Astrocyte of the spinal cord (primary cell): ENCODE measurements at places on chromosomes 3 and 15.

- DNase-seq, result no peak
These were observed 62.9 kb downstream of the CMTM8 start for GRCh38 chr3:32301426-32301825.

GRCh38 chr15:68028137-68028887 is 25.8 kb upstream of the PIAS1 start:
- DNase-seq, result no peak

- DNase-seq, result no peak
These were observed 174.0 kb upstream of the WNT5A start for GRCh38 chr3:55661141-55661540.

- peak; percentile 56 for DNase-seq
These were observed 80.8 kb downstream of the GSK3B start for GRCh38 chr3:120013481-120013880.

- no peak for DNase-seq
These were observed 2.8 kb upstream of the CLDND1 start for GRCh38 chr3:98525494-98525893.

GRCh38 chr3:37661615-37662306 is 199.9 kb upstream of the CTDSPL start:
- no peak for DNase-seq

GRCh38 chr3:159685801-159686200 is 302.8 kb upstream of the IL12A start:
- DNase-seq, result no peak

DNA sequence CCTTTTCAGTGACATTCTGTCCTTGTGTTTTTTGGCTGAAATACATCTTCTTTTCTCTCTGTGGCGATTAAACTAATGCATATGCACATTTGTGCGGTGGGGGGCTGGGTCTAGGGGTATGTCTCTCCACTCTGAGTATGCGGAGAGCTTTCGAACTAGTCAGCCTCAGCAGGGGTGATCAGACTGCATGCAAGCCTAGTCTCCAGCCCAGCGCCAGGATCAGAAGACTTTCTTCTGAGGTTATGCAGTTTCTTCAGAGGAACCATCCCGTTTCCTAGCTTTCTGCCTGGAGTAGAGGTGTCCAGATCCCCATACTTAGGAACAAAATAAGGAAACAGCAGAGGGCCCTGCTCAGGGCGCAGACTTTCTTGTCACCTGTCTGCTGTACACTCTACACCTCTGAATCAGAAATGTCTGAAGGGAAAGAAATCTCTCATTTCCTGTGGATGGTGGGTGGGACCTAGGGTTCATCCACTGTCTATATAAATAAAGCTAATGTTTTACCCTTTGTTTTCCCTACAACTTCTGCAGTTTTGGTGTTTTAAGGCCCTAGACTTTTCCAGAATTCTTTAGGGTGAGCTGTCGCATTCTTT is 230.4 kb downstream of the ABHD5 start:
- peak; percentile 30 for DNase-seq

- DNase-seq, result peak; percentile 39
These were observed 203.6 kb downstream of the AKAP13 start for GRCh38 chr15:85583923-85584390.

- DNase-seq, result no peak
These were observed 14.6 kb downstream of the SCG5 start for GRCh38 chr15:32656091-32656490.

DNA sequence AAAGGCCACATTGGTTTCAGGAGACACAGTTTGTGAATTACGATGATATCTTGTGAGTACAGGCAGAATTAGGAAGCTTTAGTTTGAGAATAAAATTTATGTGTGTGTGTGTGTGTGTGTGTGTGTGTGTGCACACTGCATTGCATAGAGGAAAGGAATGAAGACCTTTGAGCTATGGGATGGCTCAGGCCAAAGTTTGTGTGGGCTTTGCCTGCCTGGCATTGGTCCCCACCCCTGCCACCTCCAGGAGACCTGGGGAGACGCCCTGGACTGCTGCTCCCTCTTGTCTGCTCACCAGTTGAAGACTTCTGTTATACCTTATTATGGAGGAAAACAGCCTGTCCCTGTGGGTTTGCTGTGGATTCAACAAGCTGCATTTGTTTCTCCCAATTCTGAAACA is 37.2 kb downstream of the TIGIT start:
- no peak for DNase-seq

GRCh38 chr15:85414495-85414894 is 34.1 kb downstream of the AKAP13 start:
- peak; percentile 54 for DNase-seq

DNA sequence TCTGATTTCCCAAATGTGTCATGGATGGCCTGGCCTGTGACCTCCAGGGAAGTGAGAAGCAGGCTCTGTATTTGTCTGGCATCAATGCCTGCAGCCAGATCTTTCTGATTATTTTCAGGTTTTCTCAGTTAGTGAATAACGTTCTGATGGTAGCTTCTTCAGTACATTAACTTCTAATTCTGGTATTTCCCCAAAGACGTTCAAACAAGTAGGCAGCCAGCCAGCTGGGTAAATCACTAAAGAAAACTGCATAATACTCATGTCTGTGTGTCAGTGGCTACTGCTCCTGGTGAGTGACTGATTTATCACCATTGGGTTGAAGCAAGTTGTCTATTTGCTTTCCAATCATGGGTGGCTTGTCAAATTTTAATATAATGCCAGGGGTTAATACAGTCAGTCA is 162.6 kb upstream of the PFN2 start:
- no peak for DNase-seq

DNA sequence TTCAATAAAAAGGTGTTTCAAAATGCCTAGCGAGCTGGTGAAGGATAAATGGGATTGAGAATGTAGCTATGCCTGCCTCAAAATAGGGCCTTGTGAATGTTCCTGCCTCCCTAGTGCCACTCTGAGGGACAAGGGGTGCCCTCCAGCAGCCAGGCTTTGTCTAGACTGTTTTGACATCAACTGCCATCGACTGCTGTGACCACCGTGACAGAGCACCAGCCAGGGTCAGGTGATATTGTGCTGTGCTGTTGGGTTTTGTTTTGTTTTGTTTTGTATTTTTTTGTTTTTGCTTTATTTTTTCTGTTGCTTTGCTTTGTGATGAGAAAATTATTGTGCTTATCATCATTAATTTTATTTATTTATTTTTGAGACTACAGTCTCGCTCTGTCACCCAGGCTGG is 144.8 kb downstream of the SMAD6 start:
- no peak for DNase-seq

- no peak for DNase-seq
These were observed 213.5 kb upstream of the CDIN1 start for GRCh38 chr15:36365963-36366362.

- DNase-seq, result peak; percentile 72
These were observed 121.0 kb downstream of the GREM1 start for GRCh38 chr15:32838820-32839219.

GRCh38 chr3:126540342-126540849 is 16.4 kb downstream of the CHST13 start:
- DNase-seq, result peak; percentile 86

- DNase-seq, result peak; percentile 31
These were observed 449.4 kb upstream of the PPP2R3A start for GRCh38 chr3:135516143-135516542.

DNA sequence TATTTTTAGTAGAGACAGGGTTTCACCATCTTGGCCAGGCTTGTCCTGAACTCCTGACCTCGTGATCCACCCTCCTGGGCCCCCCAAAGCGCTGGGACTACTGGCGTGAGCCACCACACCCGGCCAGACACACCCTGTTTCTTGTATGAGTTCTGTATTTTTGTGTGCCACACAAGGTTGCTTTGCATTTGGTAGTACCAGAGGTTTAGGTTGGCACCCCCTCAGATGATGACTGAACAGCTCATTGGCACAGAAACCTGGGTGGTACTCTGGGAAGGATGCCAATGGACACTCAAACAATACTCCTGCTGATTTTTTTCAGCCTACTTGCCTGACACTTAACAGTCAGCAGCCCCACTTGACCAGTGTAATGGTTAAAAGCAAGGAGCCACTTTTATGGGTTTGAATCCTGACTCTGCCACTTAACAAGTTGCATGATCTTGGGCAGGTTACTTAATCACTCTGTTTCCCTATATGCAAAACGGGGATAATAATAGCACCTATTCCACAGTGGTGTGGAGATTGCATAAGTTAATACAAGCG is 39.2 kb upstream of the BCL2A1 start:
- DNase-seq, result peak; percentile 8

- peak; percentile 33 for DNase-seq
These were observed 791 bp downstream of the GYG1 start for GRCh38 chr3:148992027-148992634.

GRCh38 chr15:79209116-79209515 is 73.4 kb upstream of the ANKRD34C start:
- DNase-seq, result no peak

- no peak for DNase-seq
These were observed 601.2 kb downstream of the FOXP1 start for GRCh38 chr3:70982284-70982683.

DNA sequence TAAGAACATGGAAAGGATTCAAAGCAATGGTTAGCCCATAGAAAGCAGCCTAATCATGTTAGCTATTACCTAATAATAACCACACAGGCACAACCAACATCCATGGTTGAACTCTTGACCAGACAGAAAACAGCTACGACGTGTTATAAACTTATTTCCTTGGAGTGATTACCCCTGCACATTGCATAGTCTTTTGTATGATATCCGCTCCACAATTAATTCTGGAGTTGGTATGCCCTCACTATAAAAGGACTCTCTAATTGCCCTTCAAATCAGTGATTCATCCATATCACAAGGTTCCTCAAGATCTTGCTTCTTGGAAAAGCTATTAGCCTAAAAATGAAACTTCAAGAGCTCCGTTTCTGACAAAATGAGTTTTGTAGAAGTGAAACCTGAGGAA is 117.9 kb downstream of the SYNPR start:
- peak; percentile 16 for DNase-seq

DNA sequence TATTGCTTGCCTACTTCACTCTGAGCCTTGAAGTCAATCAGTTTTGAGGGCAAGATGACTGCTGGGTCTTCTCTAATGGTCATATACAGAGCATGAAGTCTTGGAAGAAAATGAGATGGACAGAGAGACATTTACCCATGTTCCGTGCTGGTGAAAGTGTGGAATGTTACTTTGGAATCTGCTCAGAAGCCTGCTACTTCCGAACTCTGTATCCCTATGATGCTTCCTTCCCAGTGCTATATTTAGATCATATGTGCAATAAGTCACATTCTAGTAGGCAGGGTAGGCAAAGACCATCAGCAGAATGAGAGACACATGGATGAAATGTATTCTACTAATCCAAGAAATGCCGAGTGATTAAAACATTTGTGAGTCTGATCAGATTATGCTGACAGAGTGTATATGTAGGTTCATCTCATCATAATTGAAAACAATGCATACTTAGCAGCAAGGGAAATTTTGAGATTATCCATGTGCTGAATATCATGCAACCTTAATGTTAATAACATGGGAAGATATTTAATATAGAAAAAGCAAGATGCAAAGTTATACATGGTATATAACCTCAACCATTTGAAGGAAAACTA is 60.5 kb downstream of the RAB7A start:
- DNase-seq, result no peak

GRCh38 chr15:51838270-51838669 is 8.8 kb downstream of the TMOD3 start:
- no peak for DNase-seq

DNA sequence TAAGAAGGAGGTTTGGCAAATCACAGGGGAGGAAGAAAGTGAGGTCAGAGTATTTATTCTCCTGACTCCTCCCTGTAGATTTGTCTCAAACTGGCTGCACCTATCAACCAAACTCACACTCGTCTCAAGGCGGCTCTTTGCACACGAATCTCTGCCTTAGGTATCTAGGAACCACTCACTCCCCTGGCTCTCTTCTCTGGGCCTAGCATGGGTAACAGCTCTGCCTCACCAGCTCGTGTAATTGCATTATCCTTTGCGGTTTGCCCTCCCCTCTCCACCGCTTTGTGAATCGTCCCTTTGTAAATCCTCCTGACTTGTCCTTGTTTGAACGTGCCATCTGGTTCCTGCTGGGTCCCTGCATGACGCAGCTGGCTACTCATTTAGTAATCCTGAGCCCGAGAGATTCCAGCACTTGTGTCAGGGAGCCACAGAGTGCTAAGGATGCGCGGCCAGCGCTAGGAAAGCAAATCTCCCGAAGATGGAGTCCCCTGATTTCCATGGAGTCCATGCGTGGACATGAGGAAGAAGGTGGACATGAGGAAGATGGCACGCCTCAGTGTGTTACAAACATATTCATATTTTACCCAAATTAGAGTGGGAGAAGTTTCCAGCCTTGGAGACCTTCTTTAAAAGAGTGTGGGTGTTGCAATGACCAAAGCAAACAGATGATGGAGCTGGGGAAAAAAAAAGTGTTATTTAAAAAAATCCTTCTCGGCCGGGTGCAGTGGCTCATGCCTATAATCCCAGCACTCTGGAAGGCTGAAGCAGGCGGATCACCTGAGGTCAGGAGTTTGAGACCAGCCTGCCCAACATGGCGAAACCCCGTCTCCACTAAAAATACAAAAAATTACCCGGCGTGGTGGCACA is 26.7 kb downstream of the NRROS start:
- DNase-seq, result peak; percentile 68
